ENCODE measurements at places on chromosomes 11 and 22.

GRCh38 chr11:118679483-118679882 lies at the start of gene TREH:
TSS of gene TREH (minus strand) at chr11:118679650. CDS start at chr11:118679627, 23 bp downstream.
- DNase-seq = no peak

DNA sequence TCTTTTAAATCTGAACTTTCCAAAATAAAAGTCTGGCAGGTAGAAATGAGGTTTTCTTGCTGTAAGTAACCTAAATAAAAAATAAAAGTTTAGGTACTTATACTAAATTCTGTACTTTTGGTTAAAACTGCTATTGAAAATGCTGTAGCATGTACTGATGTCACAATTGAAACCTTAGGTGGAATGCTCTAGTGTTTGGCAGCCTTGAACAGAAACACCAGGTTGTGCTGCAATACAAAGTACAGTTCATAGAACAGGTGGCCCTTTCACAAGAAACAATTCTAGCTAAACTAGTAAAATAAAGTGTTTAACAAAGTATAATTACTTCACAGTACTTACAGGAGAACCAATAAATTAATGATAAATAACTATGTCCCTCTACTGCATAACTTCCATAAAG lies 25.1 kb downstream of the NPAT start:
- DNase-seq = no peak

DNA sequence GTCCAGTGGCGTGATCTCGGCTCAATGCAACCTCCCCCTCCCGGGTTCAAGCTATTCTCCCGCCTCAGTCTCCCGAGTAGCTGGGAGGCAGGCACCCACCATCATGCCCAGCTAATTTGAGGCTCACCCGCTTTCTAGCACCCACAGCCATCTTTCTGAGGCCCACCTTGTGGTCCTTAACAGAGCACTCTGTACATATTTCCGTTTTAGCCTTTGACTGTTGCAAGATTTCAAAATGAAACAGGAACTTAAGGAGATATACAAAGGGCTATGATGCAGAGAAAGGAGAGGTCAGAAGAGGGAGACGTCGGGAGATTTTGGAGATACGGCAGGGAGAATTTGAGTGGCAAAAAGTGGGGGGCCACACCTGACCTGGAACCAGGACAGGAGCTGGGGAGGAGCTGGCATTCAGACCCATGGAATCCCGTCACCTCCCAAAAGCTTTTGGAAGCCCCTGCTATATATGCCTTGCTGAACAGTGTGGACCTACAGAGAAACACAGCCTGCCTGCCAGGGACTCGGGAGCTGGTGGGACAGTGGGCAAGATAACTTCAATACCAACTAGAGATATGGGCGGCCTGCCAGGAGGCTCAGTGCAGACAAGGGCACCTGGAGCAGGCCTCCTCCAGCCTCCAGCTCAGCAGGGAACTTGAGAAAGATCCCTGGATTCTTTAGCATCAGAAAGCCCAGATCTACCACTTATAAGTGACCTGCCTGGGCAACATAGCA lies 8.0 kb upstream of the CLCF1 start:
- DNase-seq = no peak

DNA sequence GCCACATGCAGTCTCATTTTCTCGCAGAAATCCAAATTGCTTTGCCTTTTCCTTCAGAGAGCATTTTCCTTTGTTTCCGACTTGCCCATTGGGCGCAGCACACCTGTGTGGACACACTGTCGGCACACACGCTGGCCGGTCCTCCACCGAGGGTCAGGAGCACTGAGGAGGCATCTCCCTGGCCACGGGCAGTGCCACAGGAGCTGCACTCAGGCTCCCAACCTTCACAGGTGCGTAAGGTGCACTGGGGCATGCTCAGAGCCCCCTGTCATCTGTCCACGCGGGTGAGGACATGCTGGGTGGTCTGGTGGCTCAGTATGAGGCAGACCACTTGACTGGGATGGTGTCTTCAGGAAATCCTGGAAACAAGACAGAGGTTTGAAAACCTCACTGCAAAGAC lies 779.1 kb downstream of the BRD1 start:
- no peak for DNase-seq

- DNase-seq = no peak
These were observed 3.0 kb upstream of the MUC2 start for GRCh38 chr11:1071571-1072115.

DNA sequence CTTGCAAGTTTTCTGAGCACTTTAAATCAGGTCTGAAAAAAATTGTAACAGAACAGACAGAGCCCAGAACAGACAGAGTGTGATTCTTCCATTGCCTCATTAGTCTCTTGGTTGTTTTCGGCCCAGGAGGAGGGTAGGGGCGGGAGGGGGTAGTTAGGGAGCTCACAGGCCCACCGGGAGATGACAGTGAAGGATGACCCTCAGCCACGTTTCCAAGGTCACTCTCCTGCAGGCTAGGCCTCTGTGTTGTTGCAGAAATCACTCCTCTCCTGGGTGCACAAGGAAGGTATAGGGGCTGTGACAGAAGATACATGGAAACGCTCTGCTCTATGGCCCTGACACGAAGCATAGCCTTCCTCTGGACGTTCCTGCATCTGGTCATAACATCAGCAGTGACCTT lies 69.3 kb downstream of the ABTB2 start:
- no peak for DNase-seq

- no peak for DNase-seq
These were observed 31.6 kb upstream of the A4GALT start for GRCh38 chr22:42752230-42752746.

DNA sequence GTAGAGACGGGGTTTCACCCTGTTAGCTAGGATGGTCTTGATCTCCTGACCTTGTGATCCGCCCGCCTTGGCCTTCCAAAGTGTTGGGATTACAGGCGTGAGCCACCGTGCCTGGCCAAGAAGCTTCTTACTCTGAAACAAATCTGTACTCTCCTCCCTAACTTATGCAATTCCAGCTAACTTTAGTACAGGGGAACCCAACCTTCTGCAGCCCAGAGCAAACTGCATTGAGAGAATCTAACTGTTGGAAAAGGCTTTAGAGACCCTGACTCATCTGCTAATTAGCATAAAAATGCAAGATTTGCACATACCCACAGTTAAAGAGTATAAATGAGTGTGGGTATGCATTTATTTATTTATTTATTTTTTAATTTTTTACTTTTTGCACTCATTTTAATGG lies 64.8 kb downstream of the APOL5 start:
- DNase-seq = no peak

DNA sequence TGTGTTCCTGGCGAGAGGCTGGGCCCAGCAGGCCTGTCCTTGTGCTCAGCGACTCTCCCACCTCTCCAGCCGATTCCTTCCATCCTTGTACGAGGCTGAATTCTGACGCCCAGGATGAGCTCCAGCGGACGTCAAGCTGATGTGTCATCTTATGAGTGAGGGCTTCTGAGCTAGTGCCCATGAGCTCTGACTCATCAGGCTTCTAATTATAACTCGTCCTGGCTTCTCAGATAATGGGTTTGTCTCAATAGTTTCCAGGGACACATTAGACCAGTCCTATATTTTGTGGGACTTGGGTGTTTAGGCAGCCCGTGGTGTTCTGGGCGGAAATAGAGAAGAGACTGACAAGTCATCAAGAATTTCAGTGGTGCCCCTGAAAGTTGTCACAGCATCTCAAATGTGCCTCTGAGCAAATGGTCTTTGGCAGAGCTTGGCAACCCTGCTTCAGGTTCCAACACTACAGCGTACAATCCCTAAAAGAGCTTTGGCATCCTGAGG lies 108.2 kb upstream of the CD44 start:
- no peak for DNase-seq

GRCh38 chr11:84871116-84871515 lies 756.0 kb downstream of the DLG2 start:
- DNase-seq = no peak

DNA sequence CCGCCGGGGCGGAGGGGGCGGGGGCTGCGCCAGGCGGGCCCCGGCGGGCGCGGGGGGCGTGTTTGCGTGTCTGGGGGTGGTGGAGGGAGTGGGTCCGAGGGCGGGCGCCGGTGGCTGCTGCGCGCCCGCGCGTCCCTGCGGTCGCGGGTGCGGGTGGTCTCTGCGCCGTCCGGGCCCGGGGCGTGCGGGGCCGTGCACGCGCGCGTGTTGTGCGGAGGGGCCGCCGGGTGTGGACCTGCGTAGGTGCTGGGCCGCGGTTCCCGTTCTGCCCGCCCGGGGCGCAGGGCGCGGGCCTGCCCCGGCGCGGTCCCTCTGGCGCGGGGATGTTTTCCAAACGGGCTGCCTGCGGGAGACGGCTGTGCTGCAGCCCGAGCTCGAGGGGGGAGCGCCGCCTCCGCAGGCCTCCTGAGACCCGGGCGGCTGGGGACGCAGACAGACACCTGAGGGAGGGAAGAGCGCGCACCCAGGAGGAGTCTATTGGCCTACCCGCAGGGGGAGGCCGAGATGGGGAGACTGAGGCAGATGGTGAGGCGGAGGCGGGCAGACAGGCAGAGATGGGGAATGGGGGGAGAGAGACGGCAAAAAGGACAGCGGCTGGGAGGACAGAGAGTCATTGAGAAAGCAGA lies 442 bp downstream of the PELI3 start:
- DNase-seq = no peak

DNA sequence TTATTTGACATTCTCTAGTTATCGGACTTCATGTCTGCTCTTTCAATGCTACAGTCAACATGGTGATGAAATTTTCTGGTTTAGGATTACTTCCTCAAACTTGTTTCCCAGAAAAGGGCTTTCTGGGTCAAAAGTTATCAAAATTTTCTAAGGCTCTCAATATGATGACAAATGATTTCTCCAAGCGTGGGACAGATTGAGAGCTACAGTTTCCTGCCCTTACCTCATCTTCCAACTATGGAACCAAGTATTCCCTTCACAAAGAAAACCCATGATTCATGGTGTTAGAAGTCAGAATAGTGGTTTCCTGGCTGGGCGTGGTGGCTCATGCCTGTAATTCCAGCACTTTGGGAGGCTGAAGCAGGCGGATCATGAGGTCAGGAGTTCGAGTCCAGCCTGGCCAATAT lies 17.8 kb downstream of the MYO18B start:
- no peak for DNase-seq

DNA sequence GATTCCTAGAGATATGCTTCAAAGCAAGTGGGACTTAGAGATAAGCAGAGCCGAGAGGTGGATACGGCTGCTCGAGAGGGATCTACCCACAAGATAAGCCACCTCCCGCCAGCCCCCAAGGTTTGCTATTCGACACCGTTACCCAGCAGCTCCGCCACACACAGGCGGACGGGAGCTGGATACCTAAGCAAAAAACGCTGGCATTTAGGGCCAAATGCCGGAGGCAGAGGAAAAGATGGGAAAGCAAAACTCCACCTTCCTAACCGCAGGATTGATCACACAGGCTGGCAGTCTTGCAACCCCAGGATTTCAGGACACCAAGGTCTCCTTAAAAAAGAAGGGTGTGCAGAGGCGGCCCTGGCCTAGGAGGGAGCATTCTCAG lies 709 bp downstream of the FTH1 start:
- no peak for DNase-seq

DNA sequence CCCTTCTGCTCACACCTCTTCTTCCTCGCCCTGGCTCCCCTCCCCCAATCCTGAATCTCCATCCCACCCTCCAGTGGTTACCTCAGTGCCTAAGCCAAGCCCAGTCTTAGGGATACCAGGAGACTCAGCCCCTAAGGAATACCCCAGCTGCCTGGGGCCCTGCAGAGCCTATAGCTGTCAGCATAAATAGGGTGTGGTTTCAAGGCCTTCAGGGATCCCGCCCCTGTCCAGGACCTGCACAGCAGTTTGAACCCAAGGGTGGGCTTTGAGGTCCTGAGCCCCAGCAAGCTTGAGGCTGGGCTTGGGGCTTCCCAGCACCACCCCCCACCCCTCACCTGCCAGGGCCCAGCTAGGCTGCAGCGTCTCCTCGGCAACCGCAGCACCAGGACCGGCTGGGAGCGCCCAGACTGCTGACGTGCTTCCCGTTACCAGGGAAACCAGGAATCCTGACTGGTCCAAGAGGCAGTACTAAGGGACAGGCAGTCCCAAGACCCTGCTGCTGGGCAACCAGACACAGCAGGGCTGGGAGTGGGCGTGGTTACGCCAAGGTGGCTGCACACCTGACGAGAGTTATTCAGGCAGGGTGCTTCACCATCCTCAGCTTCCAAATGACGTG lies 13.7 kb downstream of the APBB1 start:
- peak; percentile 20 for DNase-seq

GRCh38 chr22:21443057-21443734 lies 24.0 kb upstream of the TMEM191C start:
- no peak for DNase-seq

- DNase-seq = no peak
These were observed 754.2 kb downstream of the FAM181B start for GRCh38 chr11:81979448-81979847.

DNA sequence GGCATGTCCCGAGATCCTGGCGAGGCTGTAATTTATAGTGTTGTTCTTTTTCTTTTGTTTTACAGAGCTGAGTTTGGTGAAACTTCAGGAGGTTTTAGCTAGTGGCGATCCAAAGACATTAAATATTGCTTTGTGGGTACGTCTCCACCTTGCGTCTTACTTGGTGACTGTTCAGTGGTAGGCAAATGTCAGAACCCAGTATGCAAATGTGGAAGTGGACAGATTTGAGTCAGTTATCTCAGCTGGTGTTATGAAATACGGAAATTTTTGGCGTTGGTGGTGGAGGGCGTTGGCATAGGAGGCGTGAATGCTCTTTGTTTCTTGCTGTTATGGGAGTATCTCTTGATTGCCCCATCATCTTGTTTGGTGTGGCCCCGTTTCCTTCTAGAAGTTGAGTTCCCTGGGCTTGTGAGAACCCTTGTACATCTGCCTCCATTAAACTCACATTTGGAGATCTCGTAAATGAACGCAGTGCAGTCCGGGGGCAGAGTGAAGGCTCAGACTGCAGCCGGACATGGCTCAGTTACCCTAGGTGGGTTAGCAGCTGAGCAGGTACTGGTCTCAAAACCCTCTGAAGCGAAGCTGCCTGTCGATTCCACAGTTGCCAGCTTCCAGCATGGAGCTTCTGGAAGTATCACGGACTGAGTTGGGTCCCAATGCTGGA lies 39.9 kb downstream of the PTPRJ start:
- no peak for DNase-seq

- DNase-seq = no peak
These were observed 73.1 kb upstream of the ARHGAP32 start for GRCh38 chr11:129265125-129265788.

- DNase-seq = no peak
These were observed 22.3 kb downstream of the CBX7 start for GRCh38 chr22:39130152-39130704.

DNA sequence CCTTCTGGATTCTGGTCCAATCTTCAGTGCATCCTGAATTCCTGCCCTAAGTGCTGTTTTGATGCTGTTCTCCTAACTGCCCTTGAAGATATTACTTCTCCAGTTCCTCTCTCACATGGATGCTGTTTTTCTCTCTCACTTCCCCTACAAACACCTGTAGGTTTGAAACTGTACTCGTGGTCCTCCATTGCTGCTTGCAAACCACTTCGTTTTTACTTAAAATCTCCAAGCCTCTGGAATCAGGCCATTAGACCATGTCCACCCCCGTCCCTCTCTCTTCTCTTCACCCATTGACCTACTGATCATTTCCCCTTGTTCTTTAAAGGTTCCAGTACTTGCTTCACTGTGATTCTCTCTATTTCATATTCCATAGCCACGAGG lies 988.1 kb downstream of the NTM start:
- DNase-seq = no peak
